ENCODE measurements at places on chromosomes 1 and 21.

GRCh38 chr1:1219341-1219740 is 5.4 kb upstream of the TNFRSF4 start:
- DNase-seq, result no peak

- DNase-seq, result peak; percentile 16
Measured at GRCh38 chr1:147496571-147497210, 44.6 kb upstream of the BCL9 start.

GRCh38 chr1:48039088-48040054 is 42.2 kb upstream of the TRABD2B start:
- peak; percentile 41 for DNase-seq

GRCh38 chr1:185701650-185702049 is 32.5 kb upstream of the HMCN1 start:
- DNase-seq, result no peak

DNA sequence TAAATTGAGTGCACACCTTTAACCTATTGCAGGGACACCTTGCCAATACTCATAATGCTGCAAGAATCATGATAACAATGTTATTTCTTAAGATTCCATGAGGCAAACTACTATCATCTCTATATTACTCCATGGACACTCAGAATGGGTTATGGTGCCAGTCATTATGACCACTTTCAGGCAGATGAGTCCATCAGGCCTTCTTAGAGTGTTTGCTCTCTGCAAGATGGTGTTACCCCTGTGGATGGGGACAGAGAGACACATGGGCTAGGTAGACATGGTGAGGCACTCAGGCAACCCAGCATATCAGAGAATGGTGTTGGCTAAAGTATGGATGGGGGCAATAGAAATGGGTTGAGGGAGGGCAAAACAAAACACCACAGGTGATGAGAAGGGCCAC is 59.7 kb downstream of the XCL2 start:
- no peak for DNase-seq

DNA sequence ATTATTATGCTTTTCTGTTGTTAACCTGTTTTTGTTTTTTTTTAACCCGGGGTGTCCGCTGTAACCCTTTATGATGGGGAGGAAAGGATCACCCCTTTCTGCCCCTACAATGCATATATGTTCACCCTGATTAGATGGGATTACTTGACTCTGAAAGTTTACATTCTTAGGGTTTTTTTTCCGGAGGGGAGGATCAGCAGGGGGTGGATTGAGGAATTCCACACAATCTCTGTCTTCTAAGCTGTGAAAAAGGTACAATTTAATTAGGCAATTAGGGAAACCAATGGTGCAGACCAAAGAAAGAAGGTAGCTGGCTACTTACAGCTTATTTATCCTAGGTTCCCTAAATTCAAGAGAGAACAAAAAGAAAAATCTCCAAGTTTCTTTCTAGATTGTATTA is 58.3 kb downstream of the EDEM3 start:
- DNase-seq, result no peak

All from DMS153 (cell line).